ENCODE measurements at places on chromosomes 4 and X.

DNA sequence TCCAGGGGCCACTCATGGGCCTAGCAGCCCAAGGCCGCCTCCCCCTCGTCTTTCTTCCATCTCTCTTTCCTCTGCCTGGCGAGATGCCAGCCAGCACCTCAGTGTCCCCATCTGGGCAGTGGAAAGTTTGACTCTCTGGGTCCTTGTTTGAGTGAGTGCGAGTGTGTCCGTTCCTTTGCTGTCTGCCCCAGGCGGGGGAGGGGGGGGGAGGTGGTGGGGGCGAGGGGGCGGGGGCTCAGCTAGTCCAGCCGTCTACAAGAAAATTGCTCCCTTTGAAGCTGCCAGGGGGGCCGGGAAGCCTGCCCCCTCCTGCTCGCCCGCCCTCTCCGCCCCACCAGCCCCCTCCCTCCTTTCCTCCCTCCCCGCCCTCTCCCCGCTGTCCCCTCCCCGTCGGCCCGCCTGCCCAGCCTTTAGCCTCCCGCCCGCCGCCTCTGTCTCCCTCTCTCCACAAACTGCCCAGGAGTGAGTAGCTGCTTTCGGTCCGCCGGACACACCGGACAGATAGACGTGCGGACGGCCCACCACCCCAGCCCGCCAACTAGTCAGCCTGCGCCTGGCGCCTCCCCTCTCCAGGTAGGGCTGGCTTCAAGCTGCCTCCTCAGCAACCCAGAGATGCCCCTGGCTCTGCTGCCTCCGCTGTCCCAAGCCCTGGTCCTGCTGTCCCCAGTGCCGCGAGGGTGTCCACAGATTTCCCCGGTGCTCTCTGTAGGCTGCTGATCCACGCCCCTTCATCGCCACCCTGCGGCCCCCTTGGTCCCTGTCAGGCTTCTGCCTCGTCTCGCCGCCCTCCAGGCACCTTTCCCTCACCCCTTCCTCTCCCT, at the start of gene BGN:
BGN (plus strand) TSS at position 440 of the 821 bp plus-strand sequence. CDS start 9,652 bp downstream, outside the sequence.
- peak; percentile 81 for DNase-seq

DNA sequence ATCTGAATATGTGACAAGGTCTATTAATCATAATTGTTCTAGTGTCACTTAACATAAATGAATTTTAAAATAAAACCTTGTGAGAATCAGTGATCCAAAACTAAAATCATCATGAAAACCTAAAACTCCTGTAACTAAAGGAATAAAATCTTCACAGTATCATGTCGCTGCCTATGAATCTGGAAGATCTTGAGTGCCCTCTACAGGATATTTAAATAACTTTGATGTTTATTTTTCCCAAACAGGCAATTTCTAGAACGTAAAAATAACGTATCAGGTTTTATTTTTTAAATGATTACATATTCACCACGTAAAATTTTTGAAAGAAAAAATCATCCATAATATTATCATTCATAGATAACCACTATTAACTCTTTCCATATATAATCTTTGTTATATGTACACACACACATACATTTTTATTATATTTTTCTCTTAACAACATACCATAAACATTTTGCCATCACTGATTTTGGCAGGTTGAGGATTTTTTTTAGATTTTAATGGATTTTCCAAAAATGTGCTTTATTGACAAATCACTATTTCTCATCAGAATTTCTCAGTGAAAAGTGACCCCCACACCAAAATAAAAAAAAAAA, 79.6 kb downstream of the COMMD8 start:
- DNase-seq, result peak; percentile 28

- no peak for DNase-seq
Measured at GRCh38 chrX:149569770-149570169, 17.5 kb downstream of the MAGEA9B start.

DNA sequence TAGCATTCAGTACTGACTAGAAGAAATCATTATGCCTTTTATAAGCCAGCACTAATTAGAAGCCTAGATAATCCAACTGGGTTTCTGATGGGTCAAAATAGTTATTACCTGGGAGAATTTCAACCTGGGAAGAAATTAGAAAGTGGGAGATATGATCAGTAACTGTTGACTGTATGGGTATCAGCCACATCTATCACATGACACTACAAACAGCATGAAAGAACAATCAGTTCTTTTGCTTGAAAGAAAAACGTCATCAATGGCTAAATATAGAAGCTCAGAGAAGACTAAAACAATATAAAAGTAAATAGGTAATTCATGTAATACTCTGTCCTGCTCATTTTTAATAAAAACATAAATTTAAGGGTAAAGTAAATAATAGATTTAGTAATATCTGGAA, 145.1 kb downstream of the CAMK2D start:
- no peak for DNase-seq

DNA sequence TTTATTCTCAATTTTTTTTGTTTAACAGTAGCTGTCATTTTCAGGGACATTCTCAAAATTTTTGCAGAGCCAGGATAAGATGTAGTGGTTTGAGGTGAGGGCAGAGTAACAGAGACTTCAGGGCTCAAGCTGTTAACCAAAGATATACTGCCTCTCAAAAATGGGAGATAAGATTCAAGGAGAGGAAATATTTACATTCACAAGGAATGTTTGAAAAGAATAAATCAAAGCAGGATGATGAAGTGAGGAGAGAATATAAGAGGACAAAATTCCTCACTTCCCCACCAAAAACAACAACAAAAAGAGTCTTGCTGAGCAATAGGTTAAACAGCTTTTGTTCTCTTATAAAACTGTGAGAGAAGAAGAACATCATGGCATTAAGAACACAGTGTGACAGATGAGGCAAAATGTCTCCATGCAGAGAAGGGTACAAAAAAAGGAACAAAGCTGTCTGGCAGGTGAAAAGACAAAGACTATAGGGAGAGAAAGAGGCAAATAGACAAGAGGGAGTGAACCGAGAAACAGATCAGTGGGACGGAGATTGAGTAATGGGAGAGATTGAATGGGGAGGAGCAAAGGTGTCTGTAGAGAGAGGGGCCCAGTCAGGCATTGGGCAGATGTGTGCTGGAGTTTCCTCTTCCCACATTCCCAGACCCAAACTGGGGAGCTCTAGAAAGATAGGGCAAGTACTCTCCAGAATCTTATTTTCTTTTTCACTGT, 106.1 kb upstream of the TMEM150C start:
- no peak for DNase-seq

DNA sequence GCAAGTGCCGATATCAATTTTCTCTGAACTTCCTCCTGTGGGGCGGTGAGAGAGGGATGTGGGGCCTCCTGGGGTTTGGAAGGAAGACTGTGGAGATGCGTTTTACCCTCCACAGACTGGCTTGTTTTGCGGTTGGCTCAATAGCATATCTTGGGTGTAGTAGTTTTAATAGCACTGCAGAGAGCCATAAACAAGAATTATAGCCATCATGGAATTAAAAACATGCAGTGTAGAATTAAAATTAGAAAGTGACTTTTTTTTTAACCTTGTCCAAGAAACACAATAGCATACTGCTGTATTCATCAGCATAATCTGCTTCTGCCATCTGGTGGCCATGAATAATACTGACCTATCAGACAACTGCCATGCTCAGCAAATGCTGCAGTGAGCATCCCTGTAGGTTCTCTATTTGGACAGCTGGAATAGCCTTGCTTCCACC, 47.3 kb upstream of the SCML1 start:
- DNase-seq, result peak; percentile 66

GRCh38 chr4:8200302-8200975, 1.3 kb downstream of the SH3TC1 start:
- DNase-seq, result peak; percentile 62

All from endothelial cell of umbilical vein (primary cell).